BE2C (cell line): ENCODE measurements at places on chromosomes 6 and 20.

GRCh38 chr6:37160922-37161778 is 8.8 kb upstream of the PIM1 start:
- DNase-seq: no peak

DNA sequence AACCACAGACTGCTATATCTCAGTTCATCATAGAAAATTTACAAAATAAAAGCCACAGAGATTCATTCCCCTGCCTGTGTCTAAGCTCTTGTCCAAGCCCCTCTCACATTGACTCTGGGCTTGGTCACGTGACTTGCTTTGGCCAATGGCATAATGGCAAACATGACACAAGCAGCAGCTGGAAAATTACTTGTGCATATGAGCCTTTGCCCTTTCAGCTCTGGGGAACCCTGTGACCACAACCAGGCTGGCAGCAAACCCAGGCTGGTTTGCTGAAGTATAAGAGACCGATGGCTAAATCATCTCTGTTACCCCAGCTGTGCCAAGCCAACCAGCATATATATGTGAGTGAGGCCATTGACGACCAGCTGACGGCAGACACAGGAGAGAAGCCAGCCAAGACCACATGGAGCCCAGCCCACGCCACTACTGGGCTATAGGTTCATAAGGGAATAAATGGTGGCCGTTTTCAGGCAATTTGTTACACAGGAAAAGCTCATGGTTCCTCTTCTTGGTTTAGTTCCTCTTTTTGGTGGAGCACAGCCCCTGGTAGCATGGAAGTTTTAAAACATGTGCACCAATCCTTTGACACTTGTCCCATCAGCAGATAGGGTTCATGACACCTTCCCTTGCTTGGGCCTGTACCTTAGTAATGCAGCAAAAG is 31.8 kb upstream of the RSPO4 start:
- DNase-seq: peak; percentile 16

DNA sequence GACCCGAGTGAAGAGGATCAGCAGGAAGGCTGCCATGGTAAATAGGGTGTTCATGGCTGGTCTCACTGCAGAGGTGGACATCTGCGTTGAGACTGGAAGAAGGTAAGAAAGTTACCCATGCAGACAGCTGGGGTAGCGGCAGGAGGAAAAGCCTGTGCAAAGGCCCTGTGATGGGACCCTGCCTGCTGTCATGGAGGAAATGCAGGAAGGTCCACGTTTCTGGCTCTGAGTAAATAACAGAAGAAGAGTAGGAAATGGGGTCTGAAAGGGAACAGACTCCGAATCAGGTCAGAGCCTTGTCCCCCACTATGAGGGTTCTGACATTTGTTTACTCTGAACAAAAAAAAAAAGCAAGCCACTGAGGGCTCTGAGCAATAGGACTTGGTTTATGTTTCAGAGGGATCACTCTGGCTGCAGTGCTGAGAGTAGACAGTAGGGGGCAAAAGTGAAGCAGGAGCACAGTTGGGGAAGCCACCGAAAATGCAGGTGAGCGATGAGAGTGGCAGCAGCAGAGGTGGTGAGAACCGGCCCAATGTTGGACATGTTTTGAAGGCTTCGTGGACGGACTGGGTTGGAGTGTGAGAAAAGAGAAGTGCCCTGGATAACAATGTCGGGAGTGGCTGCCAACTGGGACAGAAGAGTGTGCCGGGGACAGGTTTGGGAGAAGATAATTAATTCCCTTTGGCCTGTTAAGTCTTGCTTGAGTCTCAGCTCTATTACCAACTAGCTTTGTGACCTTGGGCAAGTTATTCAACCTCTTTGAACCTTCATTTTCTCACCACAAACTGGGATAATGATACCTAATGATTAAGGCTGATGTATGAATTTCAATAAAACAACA is 57.9 kb upstream of the MAP7 start:
- DNase-seq: peak; percentile 73

DNA sequence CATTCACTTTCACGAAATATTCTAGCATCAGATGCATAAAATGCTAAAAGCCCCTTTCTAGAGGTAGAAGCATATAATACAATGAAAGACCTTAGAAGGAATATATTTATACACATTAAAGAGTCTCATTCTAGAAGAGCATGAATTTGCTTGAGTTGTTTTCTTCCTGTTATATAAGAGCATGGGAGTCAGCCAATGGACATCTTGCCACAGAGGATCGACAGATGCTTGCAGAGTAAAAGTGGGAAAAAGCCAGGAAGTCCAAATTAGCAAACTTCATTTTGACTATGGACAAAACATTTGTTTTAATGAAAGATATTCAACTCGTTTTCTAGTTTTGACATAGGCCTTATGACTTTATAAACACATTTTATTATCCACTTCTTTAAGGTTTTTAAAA is 44.2 kb upstream of the RIPPLY2 start:
- DNase-seq: no peak

DNA sequence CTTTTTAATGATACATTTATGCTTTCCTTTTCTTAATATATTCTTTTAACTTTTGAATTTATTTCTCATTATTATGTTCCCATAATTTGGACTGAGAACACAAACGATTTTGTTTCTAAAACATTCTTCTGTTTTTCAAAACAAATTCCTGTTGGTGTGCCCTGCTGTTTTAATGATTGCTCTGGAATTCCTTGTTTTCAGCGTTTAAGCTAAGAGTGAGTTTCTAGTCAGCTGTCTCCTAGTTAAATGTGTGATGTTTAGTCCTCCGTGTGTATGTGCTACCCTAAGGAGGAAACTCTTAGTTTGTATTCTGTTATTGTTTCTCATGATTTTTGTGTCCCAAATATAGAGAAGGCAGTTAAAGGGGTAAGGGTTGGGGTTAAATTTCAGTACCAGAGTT is 306.1 kb upstream of the RGS17 start:
- no peak for DNase-seq

DNA sequence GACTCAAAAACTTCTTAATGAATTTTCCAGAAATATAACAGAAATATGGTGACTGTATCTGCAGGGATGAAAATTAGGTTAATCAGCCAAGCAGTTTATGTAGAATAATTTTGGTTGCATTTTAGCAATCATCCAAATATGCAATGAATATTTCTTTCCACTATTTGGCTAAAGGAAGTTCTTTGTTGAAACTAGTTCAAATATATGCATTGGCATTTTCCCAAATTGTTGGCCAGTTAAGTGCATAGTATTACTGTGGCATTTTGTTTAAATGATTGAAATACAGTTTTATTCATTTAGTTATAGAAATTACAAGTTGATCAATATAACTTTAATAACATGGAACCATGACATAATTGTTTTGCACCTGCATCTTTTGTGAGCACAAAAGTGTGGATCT is 115.5 kb downstream of the DOK5 start:
- DNase-seq: no peak

- DNase-seq: no peak
Measured at GRCh38 chr6:30735668-30736314, 6.7 kb downstream of the FLOT1 start.

GRCh38 chr20:50227506-50227905 is 36.9 kb downstream of the CEBPB start:
- no peak for DNase-seq

DNA sequence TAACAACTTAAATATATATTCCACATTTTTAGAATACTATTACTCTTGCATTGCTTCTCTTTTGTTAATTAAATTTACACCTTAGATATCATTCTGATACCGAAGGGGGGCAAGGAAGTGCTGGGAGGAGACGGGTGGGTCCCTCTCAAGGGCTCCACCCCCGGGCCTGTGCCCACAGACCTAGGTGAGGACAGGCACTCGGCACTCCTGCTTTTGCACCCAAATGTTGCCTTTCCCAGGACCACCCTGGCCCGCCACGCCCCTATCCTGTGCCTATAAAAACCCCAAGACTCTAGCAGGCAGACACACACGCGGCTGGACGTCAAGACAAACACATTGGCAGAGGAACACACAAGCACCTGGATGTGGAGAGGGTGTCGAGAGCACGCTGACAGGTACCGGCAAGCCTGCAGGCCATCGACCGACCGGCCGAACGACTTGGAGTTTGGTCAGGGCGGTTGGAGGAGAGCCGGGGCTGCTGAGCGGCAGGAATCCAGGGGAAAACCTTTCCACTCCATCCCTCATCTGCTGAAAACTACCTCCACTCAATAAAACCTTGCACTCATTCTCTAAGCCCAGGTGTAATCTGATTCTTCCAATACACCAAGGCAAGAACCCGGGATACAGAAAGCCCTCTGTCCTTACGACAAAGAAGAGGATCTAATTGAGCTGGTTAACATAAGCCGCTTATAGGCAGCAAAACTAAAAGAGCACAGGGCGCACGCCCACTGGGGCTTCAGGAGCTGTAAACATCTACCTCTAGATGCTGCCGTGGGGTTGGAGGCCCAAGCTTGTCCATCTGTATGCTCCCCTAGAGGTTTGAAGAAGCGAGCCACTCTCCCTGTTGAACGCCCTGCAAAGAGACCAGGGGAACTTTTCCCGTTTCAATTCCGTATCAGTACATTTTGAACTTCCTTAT is 197.4 kb upstream of the PRSS16 start:
- no peak for DNase-seq

DNA sequence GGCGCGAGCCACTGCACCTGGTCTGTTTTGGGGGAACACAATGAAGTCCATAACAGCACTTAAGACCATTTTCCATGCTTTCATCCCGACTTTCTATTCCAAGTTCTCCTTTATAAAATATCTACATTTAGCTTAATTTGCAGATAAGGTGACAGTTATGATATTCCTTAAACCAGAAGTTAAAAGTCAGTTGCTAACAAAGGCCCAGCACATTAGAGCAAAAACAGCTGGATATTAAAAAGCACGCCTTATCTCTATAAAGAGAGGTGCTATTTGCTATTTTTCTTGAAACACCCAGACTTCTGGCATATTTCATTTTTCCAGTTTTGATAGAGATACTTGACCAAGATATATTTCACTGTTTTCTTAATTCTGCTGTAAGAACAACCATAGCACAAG is 15.8 kb downstream of the OR2B2 start:
- no peak for DNase-seq

DNA sequence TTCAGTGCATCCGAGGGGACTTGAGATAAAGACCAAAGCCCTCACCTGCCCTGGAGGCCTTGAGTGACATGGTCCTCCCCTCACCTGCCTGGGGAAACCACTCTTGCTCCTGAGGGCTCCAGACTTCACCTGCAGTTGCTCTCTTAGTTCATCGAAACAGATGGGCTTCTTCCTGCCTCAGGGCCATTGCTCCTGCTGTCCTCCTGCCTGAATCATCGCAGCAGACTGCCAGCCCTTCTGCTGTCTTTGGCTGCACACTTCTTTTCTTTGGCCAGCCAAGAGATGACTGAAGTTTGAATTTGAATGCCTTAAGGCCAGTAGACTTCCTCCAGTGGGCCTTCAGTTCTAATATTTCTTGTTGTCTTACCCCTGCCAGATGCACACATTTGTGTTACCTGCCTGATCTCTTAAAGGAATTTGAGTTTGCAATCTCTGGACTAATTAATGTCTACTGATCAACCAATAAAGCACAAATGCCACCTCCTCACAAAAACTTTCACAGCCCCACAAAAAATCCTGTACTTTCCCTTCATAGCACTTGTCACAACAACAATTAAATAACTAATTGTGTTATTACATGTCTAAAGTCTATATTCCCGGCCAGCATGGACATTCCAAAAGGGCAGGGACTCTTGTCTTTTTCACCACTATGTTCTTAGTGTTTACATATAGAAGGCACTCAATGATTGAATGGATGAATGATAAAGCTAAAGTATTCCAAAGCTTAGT is 56.7 kb upstream of the SGK1 start:
- no peak for DNase-seq

GRCh38 chr6:10847684-10848083 is 9.3 kb upstream of the MAK start:
- DNase-seq: no peak
